H1 (cell line): ENCODE measurements at places on chromosomes 2 and 18. TPM values are rescaled to one million over a fixed set of nuclear protein-coding genes. Genes with fewer than 3 reads are reported as not detected.

The CHST9 gene
- total RNA-seq = 24.3 and 25.3 TPM in 2 replicates

The HOXD9 gene
- total RNA-seq = not detected in 2 replicates

The MDH1B gene
- total RNA-seq = 2.1 and 2.7 TPM in 2 replicates

The TNS1 gene
- total RNA-seq = 4.8 and 5.1 TPM in 2 replicates

The WNT6 gene
- not detected in 2 replicates for total RNA-seq

The SLC30A3 gene
- total RNA-seq = 15.2 and 16.1 TPM in 2 replicates

DNA sequence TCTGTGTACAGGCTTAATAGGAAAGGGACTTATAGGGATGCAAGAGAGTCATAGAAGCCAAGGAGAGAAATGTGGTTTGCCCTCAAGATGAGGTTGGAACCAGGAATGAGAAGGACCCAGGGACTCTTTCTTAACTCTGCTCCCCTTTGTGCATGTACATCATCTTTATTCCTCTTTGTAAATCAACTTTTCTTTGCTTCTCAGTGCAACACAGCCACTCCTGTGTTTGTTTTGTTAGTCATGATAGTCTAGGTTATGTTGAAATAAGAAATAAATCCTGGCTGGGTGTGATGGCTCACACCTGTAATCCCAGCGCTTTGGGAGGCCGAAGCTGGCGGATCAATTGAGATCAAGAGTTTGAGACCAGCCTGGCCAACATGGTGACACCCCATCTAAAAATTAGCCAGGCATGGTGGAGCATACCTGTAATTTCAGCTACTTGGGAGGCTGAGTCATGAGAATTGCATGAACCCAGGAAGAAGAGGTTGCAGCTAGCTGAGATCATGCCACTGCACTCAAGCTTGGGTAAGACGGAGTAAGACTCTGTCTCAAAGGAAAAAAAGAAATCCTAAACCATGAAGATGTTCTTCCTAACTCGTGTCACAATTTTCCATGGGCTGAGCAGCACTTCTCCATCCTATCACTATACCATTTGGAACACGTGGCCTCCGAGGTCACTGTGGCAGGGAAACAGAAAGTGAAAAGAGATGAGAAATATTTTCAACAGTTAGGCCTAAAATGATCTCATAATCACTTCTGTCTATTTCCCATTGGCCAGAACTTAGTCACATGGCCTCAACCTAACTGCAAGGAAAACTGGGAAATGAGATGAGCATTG is 73.0 kb upstream of the TMEM17 start:
- DNase-seq = no peak
- no peaks in the 10 kb centered on the region for H3K27me3 ChIP-seq
- no peaks in the 10 kb centered on the region for H3K36me3 ChIP-seq
- no peak overlapping the region for H3K4me3 ChIP-seq

- no peak overlapping the region for H3K27ac ChIP-seq
- DNase-seq = no peak
- H3K27me3 ChIP-seq = no peaks in the 10 kb centered on the region
- peaks cover 27% of the 10 kb centered on the region for H3K36me3 ChIP-seq
- H3K4me3 ChIP-seq = no peak overlapping the region
Measured at GRCh38 chr18:36160959-36161371, 26.3 kb upstream of the MOCOS start.

GRCh38 chr2:21257621-21258020 is 133.9 kb downstream of the TDRD15 start:
- H3K4me1 ChIP-seq = peaks cover 5% of the 10 kb centered on the region
- no peak for DNase-seq
- H3K4me3 ChIP-seq = no peak overlapping the region
- H3K27me3 ChIP-seq = no peaks in the 10 kb centered on the region
- no peaks in the 10 kb centered on the region for H3K36me3 ChIP-seq

DNA sequence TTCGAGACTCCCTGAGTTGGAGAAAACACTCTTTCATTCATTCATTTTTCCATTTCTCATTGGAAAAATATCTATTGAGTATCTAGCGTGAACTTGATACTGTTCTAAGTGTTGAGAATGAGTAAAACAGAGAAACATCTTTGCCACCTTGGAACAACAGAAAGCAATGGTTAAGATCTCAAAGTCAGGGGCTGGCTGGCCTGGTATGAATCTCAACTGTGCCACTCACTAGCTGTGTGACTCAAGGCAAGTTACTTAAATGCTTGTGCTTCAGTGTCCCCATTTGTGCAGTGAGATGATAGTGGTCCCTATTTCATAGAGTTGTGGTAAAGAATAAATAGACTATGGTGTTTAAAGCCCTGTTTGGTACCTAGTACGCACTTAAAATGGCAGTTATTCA is 415.2 kb downstream of the NBAS start:
- no peak overlapping the region for H3K27ac ChIP-seq
- no peak for DNase-seq
- no peak overlapping the region for H3K4me3 ChIP-seq
- H3K4me1 ChIP-seq = no peaks in the 10 kb centered on the region
- no peaks in the 10 kb centered on the region for H3K36me3 ChIP-seq
- H3K27me3 ChIP-seq = no peaks in the 10 kb centered on the region

- DNase-seq = no peak
- H3K27ac ChIP-seq = no peak overlapping the region
- no peaks in the 10 kb centered on the region for H3K4me1 ChIP-seq
- no peak overlapping the region for H3K4me3 ChIP-seq
Measured at GRCh38 chr18:9147440-9148202, 11.0 kb downstream of the ANKRD12 start.

DNA sequence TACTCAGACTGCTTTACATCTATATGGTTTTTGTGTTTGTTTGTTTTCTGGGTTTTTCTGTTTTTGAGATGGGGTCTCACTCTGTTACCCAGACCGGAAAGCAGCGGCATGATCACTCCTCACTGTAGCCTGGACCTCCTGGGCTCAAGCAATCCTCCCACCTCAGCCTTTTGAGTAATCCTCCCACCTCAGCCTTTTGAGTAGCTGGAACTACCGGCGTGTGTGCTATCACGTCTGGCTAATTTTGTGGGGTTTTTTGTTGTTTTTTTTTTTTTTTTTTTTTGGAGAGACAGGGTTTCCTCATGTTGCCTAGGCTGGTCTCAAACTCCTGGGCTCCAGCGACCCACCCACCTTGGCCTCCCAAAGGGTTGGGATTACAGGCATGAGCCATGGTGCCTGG is 9.1 kb downstream of the MAP3K2 start:
- H3K36me3 ChIP-seq = no peaks in the 10 kb centered on the region
- H3K4me3 ChIP-seq = no peak overlapping the region
- H3K4me1 ChIP-seq = no peaks in the 10 kb centered on the region
- no peak overlapping the region for H3K27ac ChIP-seq

DNA sequence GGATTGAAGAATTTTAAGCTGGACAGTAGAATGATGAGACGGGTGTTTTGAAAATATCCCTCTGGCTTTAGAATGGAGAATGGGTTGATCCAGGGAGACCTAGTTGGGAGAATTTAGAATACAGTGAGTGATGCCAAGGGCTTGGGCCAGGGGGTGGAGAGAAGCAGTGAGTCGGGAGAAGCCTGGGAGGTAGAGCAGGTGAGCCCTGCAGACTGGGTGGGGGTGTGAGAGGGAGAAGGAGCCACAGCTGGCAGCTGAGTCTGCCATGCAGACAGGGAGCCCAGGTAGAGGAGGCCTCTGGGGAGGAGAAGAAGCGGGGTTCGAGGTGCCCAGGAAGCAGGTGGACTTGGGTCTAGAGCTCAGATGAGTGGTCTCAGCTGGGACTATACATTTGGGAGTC is 18.2 kb downstream of the CREG2 start:
- H3K27ac ChIP-seq = no peak overlapping the region
- DNase-seq = no peak
- H3K4me1 ChIP-seq = no peaks in the 10 kb centered on the region
- H3K36me3 ChIP-seq = no peaks in the 10 kb centered on the region

GRCh38 chr2:170216981-170217380 is 39.0 kb downstream of the MYO3B start:
- H3K4me3 ChIP-seq = no peak overlapping the region
- H3K36me3 ChIP-seq = no peaks in the 10 kb centered on the region; the same call in 1 of the 2 replicates
- no peaks in the 10 kb centered on the region for H3K27me3 ChIP-seq

GRCh38 chr2:13143451-13143850 is 426.7 kb downstream of the TRIB2 start:
- no peaks in the 10 kb centered on the region for H3K36me3 ChIP-seq
- no peaks in the 10 kb centered on the region for H3K4me1 ChIP-seq
- H3K27me3 ChIP-seq = no peaks in the 10 kb centered on the region
- H3K4me3 ChIP-seq = no peak overlapping the region

DNA sequence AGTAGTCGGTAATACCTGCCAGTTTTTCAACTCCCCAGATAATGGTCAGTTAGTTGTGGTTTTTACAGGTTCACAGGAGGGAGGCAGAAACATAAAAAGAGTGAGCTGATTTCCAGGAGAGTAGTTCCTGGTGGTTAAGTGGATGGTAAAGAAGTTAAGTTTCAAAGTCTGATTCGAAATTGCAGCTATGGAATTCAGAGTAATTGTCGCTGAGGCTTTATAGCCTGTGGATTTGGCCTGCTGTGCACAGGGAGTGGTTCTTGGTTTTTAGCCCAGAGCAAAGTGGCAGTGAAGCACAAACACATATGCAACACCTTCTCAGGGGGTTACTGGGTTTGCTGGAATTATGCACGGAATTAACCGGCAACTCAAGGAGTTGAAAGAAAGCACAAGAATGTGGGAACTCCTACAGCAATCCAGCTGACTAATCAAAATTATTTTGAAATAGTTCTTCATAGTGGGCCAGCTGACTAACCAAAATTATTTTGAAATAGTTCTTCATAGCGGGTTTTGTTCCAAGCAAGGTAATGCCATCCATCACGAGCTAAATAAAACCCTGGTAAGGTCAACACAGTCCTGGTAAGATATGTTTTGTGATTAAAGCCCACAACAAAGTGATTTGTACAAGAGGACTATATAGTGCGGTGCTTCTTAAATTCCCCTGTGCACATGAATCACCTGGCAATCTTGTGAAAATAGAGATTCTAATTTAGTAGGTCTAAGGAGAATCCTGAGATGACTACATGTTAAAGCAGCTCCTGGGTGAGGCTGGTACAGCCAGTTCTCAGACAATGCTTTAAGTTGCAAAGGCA is 94.4 kb downstream of the SGPP2 start:
- no peaks in the 10 kb centered on the region; the same call in 1 of the 2 replicates for H3K4me1 ChIP-seq
- peaks cover 2% of the 10 kb centered on the region; the same call in 1 of the 2 replicates for H3K27me3 ChIP-seq
- DNase-seq = no peak
- no peaks in the 10 kb centered on the region for H3K36me3 ChIP-seq

DNA sequence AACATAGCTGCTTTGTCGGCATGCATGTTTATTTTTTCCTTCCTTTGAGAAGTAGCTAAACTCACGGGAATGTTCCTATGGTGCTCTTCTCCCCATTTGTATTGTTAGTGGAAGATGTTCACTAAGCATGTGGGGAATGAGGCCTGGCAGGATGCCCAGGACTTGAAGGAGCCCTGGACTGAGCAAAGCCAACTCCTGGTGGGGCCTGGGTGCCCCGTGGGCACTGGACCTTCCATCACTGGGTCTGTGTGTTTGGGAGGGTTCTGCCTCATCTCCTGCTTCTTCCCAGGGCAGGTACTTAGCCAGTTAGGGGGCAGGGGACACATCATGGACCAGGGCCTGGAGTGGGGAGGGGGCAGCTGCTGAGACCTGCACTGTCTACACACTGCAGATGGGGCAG is 49.3 kb downstream of the ACAA2 start:
- no peak overlapping the region for H3K4me3 ChIP-seq
- DNase-seq = no peak
- H3K4me1 ChIP-seq = peaks cover 11% of the 10 kb centered on the region
- no peak overlapping the region for H3K27ac ChIP-seq
- no peaks in the 10 kb centered on the region for H3K36me3 ChIP-seq

DNA sequence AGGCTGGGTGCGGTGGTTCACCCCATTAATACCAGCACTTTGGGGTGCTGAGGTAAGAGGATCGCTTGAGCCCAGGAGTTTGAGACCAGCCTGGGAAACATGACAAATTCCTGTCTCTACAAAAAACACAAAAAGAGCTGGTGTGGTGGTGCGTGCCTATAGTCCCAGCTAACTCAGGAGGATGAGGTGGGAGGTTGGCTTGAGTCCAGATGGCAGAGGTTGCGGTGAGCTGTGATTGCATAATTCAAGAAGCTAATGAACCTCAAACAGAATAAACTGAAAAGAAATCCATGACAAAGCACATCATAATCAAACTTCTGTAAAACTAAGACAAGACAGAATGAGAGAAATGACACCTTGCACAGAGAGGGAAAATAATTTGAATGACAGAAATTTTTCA is 54.8 kb downstream of the SEMA4F start:
- no peaks in the 10 kb centered on the region for H3K4me1 ChIP-seq
- H3K27me3 ChIP-seq = no peaks in the 10 kb centered on the region
- no peaks in the 10 kb centered on the region for H3K36me3 ChIP-seq
- DNase-seq = no peak

DNA sequence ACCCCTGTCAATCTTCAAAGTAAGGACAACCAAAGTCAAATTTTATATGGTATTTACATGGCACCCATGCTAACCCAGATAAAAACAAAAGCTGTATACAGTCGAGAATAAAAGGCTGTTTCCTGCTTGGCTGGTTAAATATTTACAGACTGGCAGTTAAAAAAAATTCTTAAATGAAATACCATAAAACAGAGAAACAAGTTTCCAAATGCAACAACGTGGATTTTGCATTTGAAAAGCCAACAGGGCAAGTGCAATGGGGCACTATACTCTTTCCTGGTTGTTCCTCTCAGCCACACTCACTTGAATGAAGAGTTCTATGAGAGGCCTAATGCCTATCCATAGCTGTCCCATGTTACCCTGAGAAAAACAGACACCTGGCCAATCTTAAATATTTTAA is 6.1 kb upstream of the NR4A2 start:
- H3K4me3 ChIP-seq = no peak overlapping the region
- no peak overlapping the region for H3K27ac ChIP-seq
- H3K4me1 ChIP-seq = peaks cover 2% of the 10 kb centered on the region; the same call in 1 of the 2 replicates
- peaks cover 16% of the 10 kb centered on the region for H3K27me3 ChIP-seq
- H3K36me3 ChIP-seq = no peaks in the 10 kb centered on the region

GRCh38 chr2:219168932-219169331 is 897 bp downstream of the SLC23A3 start:
- no peaks in the 10 kb centered on the region for H3K36me3 ChIP-seq
- H3K4me1 ChIP-seq = no peaks in the 10 kb centered on the region
- no peak overlapping the region for H3K4me3 ChIP-seq
- DNase-seq = no peak
- H3K27ac ChIP-seq = no peak overlapping the region
- H3K27me3 ChIP-seq = no peaks in the 10 kb centered on the region; the same call in 1 of the 2 replicates

DNA sequence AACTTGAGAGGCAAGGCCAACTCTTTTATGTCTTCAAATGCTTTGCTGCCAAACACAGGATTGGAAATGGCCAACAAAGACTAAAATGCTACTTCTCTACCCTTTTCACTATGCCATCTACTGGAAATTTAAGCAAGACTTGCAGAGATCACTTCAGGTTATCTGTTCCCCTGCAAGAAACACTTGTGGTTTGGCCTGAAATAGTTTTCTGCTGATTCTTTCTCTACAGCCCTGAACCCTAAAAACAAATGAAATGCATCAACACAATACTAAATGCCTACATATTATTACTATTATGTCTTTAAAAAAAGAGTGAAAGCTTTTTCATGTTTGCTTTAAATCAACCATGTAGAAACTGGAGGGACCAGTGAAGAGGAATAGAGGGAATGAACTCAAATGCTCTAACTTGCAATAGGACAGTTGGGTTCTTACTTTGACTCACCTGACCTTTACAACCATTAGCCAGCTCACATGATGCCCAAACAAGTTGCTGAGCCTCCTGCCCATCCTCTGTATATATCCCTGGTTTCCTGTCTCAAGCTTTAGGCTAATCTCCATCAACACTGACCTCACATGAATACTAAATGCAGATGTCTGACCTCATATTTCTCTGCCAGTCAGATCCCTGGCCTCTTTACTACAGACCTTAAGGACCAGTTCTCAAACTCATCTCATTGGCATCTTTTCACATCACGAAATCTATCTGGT is 17.5 kb upstream of the ADAM17 start:
- H3K27me3 ChIP-seq = no peaks in the 10 kb centered on the region
- no peak overlapping the region for H3K27ac ChIP-seq
- H3K36me3 ChIP-seq = no peaks in the 10 kb centered on the region
- DNase-seq = no peak
- H3K4me1 ChIP-seq = no peaks in the 10 kb centered on the region
